CD4-positive, alpha-beta T cell treated with Interleukin-12 subunit alpha and Interleukin-12 subunit beta, for 1 hour (primary cell): ENCODE measurements at places on chromosomes 11 and 22.

DNA sequence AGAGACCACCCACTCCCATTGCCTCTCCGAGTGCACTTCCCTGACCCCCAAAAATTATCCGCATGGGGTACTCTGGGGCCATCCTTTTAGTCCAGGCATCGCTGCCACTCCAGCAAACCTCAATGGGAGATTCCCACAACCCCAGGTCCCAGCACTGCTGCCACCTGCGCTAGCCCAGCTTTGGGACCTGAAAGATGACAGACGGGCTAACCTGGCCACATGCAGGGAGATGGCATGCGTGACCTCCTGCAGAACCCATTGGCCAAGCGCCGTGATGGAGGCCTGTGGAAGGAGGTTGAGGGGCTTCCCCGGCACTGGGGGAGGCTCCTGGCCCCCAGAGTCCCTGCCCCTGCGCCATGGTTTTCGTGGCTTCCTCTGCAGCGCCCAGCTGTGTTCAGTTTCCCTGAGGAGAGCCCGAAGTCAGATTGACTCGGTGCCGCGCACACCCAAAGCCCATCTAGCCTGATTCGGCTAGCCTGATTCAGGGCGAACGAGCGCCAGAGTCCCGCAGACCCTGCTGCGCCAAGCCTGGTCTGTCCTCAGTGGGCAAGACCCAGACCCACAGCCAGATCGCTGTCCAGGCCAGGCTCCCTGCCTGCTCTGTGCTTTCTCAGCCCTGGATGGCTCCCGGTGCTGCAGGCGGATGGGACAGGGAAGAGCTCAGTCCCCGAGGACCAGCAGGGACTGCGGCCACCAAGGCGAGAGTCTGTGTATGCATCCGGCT lies 751 bp upstream of the WNT7B start:
- no peak for DNase-seq

GRCh38 chr11:13367115-13367514 lies 89.5 kb downstream of the BMAL1 start:
- no peak for DNase-seq

GRCh38 chr11:15770798-15771414 lies 585.4 kb downstream of the SOX6 start:
- peak; percentile 5 for DNase-seq

- DNase-seq, result peak; percentile 19
Observed at GRCh38 chr11:35943713-35944502, at the start of gene LDLRAD3. LDLRAD3 (plus strand) TSS chr11:35944062; CDS start chr11:35944099, 37 bp downstream.

- DNase-seq, result no peak
Observed at GRCh38 chr22:29872144-29872893, 10.7 kb upstream of the MTMR3 start.

DNA sequence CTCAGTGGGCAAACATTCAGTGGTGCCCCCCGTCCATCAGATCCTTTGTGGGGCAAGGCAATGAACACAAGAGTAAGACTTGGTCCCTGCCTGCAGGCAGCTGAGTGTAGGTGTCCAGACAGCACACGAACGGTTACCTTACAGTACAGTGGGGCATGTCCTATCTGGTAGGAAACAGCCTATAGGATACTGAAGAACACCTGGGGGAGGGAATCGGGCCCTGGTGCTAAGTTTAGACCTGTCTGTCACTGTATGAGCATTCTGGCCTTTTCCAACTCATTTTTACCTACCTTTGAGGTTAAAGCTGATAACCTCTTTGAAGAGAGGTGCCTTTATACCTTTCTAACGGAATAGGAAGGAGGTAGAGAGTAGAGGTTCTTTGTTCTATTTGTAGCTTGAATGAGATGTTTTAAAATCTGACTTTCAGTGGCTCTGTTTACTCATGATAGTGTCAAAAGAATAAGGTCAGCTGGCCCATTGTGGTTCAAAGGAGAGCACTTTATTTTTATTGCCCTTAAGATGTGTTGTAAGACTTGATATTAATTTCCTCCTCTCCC lies 8.9 kb downstream of the ZNRF3 start:
- no peak for DNase-seq

DNA sequence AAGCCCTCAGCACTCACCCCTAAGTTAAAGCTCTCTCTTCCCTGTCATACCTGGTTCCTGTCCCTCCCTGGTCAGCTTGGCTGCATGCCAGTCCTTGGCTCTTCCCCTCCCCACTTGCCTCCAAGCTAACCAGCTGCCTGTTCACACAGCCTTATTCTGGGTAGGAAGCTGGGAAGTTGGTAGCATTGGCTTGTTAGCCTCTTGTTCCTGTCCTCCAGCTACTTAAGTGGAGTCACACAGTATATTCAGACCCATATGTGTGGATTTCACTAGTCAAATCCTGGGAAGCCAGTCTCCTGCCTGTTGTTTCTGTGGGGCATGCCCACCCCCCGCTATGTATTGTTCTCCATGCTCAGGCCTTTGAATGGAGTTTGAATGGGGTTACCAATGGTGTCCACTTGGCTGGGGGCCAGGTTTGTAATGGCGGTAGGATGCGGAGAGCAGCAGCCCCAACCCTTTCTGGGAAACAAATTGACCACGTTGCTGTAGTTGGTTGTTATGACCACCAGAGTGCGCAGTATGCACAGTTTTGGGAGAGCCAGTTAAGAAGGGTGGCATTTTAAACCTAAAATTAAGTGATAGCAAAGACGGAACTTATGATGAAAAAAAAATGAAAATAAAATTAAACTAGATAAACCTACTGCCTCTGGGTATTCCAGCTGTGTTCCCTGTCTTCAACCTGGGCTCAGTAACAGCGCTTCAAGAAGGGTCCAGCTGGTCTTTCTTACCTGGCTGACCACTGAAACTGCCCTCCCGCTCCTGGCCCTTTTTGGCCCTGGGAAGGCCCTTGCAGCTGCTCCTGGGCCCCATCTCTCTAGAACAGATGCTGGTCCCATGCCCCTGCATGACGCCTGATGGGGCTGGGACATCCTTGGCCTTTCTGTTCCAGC lies 10.7 kb upstream of the RPS3 start:
- DNase-seq, result peak; percentile 84

DNA sequence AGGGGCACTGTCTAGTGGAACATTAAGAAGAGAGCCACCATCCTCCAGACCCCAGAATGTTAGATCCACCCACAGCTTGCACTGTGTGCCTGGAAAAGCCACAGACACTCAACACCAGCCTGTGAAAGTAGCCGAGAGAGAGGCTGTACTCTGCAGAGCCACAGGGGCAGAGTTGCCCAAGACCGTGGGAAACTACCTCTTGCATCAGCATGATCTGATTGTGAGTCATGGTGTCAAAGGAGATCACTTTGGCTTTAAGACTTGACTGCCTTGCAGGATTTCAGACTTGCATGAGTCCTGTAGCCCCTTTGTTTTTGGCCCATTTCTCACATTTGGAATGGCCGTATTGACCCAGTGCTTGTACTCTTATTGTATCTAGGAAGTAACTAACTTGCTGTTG lies 115.9 kb upstream of the CCDC179 start:
- no peak for DNase-seq

- DNase-seq, result no peak
Observed at GRCh38 chr11:15585602-15586331, 471.0 kb downstream of the INSC start.

DNA sequence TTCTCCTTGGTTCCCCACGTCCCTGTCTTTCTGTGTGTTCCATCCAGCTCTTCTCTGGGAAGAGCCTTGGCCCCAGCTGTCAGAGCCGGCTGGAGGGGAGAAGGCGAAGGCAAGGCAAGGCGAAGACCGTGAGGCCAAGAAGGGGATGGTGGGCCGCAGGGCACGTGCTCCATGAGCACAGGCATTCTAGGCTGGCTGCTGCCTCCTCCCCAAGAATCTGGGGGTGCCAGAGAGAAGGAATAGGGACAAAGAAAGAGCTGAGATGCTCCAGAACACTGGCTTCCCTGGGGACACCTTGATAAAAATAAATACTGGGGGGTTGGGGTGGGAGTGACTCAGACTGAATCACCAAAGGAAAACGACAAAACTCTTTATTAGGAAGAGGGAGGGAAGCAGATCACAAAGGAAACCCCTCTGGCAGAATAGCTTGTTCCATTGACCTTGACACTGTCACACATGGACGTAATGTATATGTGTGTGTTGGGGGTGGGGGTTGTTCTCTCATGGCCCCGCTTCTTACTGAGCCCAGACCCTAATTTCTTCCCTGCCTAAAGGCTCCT lies 52.5 kb downstream of the NECTIN1 start:
- DNase-seq, result no peak

DNA sequence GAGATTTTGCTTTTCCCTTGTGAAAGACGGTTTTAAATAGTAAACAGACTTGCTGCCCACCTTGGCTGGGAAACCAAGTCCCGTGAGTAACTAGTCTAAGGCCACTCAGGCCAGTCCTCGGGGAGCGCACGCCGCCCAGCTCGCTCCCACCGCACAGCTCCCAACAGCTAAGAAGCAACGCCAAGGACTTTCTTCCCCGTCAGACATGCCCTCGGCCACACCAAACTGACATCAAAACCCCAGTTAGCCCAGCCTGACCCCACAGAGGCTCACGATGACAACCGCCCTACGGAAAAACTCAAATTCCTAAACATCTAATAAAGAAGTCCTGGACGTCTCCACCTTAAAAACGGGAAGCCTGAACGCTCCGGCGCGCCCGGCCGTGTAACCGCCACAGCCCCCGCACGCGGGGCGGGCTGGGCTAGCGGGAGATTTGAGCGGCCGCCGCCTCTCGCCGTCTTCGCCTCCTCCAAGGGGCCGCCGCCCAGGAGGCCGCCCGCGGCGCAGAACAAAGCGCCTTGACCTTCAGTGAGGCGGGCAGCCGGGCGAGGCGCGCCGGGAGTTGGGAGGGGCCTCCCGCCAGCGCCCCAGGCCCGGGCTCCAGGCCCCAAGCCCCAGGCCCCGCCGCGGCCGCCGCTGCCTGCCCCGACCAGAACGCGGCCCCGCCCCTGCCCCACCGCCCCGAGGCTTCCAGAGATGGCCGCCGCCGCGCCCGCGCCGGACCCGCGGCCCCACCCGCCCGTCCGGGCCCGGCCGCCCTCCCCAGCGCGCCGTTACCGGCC lies 486 bp downstream of the NAP1L4 start:
- no peak for DNase-seq

- DNase-seq, result no peak
Observed at GRCh38 chr11:44979543-44980399, 29.1 kb upstream of the TP53I11 start.

- DNase-seq, result no peak
Observed at GRCh38 chr11:36079878-36080675, 136.2 kb downstream of the LDLRAD3 start.

DNA sequence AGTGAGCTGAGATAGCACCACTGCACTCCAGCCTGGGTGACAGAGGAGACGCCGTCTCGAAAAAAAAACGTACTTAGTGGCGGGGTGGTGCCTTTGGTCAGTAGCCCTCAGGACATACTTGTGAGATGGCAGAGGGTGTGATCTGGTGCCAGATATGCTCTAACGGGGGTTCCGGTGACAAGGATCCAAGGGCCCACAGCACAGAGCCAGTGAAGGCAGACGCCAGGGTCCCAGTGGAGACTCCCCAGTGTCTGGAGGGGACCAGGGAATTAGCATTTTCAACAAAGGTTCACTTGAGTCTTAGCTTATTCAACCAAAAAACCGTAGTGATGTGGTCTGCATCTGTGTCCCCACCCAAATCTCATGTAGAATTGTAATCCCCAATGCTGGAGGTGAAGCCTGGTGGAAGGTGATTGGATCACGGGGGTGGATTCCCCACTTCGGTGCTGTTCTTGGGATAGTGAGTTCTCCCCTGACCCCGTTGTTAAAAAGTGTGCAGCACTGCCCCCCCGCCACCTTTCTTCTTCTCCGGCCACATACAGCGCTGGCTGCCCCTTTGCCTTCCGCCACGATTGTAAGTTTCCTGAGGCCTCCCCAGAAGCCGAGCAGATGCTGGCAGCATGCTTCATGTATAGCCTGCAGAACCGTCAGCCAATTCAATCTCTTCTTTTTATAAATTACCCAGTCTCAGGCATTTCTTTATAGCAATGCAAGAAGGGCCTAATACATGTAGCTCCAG lies 26.6 kb upstream of the OSBPL5 start:
- no peak for DNase-seq

GRCh38 chr22:19766511-19767426 lies 6.2 kb downstream of the TBX1 start:
- DNase-seq, result peak; percentile 47

DNA sequence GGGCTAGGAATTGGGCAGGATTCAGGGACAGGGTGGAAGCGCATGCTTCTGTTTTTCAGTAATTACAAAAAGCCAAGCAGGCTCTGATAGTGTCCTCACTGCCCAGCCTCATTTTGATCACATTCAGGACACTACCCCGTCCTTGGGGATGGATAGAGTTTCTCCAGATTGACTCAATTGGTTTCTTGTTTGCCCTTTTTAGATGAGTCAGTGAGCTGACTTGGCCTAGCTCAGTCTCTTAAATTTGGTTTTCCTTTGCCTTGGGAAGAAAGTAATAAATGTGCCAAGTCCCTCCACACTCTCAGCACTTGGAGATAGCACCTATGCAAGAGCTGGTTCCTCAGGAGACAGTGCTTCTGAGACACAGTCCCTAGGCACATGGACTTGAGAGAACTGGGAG lies 25.5 kb downstream of the DKK3 start:
- DNase-seq, result no peak

DNA sequence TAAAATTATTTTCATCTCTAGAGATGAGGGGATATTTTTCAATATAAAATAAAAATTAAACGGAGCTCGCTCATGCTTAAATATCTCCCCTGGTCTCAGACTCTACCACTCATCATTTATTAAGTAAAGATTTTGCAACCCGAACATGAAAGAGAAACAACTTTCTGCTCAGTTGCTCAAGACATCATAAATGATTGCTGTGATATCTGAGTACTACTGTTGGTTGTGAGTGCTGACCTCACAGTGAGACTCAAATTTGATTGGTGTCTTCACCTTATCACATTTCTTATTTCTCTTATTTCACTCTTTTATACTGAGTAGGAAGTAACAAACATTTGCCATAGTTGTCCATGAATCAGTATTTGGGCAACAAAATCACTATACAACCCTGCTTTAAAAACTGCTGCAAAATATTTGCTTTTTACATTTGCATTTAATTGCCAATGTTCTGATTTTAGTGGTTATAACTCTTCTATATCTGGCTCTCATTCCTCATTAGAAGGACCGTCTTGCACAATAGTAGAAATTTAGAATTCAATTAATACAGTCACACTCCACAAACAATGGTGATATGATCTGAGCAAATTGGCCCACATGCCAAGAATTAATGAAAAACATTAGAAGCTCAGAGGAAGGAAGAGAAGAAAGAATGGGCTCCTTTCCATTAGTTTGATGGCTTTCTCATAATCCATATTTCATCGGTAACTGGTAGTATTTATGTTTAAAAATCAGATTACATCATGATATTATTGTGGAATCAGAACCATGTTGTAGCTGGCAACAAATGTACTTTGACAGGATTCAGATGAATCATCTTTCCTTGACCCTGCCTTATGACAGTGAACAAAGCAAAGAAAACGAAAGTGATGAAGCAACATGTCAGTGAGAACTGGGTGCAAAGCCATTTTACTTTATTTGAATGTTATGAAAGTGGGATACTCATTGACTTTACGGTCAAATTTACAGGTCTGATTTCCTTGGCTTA lies 973.6 kb upstream of the TENM4 start:
- DNase-seq, result no peak
